ENCODE measurements at places on chromosomes 6 and 20.

- no peak for DNase-seq
Observed at GRCh38 chr20:32555584-32555983, 29.5 kb downstream of the NOL4L start.

DNA sequence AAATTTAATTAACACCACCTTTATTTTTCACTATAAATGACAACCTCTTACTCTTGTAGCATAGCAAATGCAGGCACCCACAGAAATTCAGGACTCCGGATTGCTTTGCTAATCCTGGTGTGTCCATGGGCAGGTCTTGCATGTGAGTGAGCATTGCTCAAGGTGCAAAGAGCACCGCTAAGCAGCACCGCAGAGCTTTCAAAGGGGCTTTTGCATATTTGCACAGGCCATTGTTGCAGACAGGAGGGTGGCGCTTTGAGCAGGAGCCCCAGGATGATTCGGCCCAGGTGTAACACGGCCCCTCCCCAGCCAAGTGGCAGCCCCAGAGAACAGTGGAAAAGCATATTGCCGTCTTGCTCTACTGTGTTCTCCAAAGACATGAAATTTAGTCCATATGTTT lies 293.2 kb downstream of the NRN1 start:
- no peak for DNase-seq

GRCh38 chr6:149463781-149464180 lies 21.0 kb downstream of the ZC3H12D start:
- no peak for DNase-seq

GRCh38 chr6:28867086-28867409 lies 56.7 kb downstream of the TRIM27 start:
- DNase-seq = peak; percentile 18

- DNase-seq = no peak
Observed at GRCh38 chr6:134772671-134773360, 177.1 kb downstream of the ALDH8A1 start.

GRCh38 chr6:110951986-110952794 lies 6.3 kb upstream of the GTF3C6 start:
- DNase-seq = no peak

DNA sequence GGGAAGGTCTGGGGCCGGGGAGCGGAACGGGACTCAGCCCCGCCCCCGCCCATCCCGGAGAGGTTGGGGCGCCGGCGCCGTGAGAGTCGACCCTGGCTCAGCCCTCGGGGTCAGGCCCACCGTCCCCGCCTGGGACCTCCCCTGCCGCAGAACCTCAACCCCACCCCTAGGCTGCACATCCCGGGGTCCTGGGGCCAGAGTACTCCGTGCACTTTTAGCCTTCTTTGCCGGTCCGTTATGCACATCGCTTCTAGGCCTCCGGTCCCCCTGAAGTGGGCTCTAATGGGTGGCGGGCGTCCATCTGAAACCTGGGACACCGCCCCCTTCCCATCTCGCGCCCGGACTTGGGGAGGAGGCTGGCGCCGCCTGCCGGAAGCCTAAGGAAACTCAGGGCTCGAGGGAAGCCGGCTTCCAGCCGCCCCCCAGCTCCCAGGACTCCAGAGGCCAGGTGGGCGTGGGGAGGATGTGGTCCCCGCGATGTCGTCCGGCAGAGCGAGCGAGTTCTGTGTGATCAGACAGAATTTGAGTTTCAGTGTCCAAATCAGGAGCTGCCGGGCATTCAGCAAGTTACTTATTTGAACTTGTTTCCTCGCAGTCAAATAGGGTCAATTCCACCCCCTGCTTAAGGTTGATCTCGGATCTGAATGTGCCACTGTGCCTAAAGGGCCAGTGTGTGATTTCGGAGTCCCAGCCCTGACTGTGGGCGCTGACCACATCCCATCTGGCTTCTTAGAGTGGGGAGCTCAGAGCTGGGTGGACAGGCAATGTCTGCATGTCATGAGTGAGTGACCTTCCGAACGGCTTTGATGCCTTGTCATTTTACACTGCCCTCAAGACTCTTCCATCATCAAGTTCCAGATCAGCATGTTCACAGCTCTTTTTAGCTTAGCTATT lies 47.6 kb downstream of the CPXM1 start:
- DNase-seq = peak; percentile 29

DNA sequence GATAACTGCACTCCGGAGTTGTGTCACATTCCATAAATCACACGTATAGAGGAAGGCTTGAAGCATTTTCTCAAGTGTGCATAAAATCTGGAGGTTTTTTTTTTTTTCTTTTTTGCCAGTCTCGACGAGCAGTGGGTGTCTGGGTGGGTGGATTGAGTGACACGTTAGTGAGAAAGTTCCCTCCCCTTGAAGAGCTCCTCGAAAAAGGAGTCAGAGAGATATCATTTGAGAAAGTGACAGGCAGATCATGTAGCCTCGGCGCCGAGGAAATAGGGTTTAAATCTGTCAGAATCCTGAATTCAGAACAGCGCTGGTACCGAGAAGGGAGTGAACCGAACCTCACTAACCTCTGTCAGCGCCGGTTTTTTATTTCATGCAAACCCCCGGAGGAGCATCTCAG lies 269.5 kb upstream of the ARID1B start:
- no peak for DNase-seq

- DNase-seq = no peak
Observed at GRCh38 chr6:168377484-168377855, 57.9 kb upstream of the DACT2 start.

- no peak for DNase-seq
Observed at GRCh38 chr20:62888910-62889309, 27.3 kb upstream of the TCFL5 start.

- no peak for DNase-seq
Observed at GRCh38 chr6:25617997-25618396, 34.0 kb upstream of the SCGN start.

- DNase-seq = no peak
Observed at GRCh38 chr6:167328086-167328485, 3.2 kb downstream of the TTLL2 start.

- DNase-seq = no peak
Observed at GRCh38 chr6:150830439-150831165, 34.9 kb upstream of the MTHFD1L start.

- DNase-seq = no peak
Observed at GRCh38 chr20:4322499-4322898, 307.1 kb upstream of the RNF24 start.

- DNase-seq = no peak
Observed at GRCh38 chr6:161947371-161947770, 673.5 kb upstream of the AGPAT4 start.

GRCh38 chr6:157967020-157967419 lies 14.6 kb upstream of the SYNJ2 start:
- no peak for DNase-seq

GRCh38 chr6:79403086-79403485 lies 134.1 kb downstream of the LCA5 start:
- DNase-seq = no peak

DNA sequence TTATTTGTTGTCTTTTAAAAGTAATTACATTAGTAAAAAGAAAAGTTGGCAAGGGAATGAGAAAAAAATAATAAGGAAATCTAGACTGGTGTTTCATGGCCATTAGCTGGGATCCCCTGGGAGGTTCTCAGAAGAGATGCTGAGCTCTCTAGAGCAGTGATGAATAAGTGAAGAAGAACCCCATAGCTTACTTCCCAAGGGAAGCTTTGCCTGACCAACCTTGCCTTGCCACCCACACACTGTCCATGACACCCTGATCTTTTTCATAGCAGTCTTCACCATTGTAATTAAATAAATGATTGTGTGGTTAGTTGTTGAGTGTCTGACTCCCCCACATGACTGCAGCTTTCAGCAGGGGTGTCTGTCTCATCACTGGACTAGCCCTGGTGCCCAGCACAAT lies 5.9 kb downstream of the C6orf163 start:
- no peak for DNase-seq

Measured in stimulated activated CD4-positive, alpha-beta T cell treated with anti-CD3 and anti-CD28 coated beads, Interleukin-4, amount 100 ng/mL, for 4 hours (primary cell).